Natural killer cell treated with Interleukin-12 subunit alpha and Interleukin-12 subunit beta and Interleukin-15 and Interleukin-18, amount 100 ng/mL, for 72 hours (primary cell): ENCODE measurements at places on chromosomes 11 and 22.

DNA sequence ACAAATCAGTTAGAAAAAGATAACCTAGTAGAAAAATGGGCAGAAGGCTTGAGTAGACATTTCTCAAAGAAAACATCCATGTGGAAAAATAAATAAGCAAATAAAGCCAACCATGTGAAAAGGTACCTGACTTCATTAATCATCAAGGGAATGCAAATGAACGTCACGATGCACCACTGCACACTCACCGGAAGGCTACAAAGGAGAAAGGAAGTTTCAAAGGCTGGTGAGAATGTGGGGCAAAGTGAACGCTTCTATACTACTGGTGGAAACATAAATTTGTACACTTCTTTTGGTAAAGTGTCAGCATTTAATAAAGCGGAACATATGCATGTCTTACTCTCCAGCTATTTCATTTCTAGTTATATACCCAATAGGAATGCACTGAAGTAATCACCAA is 166.8 kb downstream of the CSNK2A3 start:
- DNase-seq, result no peak

DNA sequence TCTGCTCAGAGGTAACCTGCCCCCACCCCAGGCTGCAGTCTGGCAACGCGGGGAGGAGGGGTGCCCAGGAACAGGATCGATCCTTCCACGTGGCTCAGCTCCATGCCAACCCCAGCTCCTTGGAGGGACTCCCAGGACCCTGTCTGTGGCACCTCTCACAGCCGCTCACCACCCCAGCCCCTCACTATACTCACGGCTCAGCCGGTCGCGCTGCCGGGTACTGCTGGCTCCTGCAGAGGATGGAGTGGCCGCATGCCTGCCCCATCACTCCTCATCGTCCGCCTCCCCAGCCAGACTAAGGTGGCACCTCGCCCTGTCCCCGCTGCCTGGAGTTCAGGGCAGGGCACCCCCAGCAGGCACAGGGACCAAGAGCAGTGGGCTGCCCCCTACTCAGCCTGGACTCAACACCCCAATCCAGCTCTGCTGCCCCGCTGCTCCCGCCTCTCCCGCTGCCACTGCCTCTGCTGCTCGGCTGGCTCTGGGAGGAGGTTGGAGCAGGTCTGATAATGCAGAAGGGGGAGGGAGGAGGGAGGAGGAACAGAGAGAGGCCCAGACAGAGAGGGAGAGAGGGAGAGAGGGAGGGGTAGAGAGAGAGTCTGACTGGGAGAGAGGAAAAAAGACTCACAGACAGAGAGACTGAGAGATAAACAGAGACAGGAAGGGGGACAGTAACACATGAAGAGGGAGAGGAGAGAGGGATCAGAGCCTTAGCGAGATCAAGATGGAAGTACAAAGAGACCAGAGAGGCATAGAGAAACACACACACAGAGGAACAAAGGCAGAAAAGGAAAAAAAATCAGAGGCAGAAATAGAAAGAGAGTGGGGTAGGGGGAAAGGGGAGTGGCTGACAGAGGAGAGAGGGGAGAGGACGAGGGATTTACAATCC is at the start of gene PDE2A:
PDE2A (minus strand) TSS at position 480 of the 886 bp plus-strand sequence; CDS start at position 265, 215 bp downstream.
- no peak for DNase-seq

GRCh38 chr11:6388748-6389147 is 1.5 kb upstream of the SMPD1 start:
- DNase-seq, result no peak

DNA sequence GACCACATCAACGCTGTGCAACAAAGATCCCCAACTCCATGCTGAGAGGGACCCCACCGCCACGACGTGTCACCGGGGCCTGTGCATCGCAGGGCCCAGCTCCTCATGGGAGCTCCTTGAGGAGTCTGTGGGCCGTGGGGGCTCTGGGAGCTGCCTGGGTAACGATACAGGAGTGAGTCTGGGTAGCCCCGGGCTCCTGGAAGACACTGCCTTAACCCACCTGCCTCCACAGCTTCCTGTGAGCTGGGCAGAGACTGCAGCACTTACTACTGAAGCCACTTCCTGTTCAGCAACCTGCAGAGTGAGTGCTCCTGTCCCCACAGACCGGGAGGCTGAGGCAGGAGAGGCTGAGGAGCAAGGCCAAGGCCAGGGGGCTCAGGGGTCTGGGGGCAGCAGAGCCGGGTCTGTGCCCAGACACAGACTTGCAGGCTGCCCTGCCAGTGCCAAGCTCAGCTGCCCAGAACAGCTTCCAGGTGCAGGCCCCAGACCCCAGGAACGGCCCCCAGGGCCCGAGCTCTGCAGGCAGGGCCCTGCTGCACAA is 226.7 kb downstream of the BRD1 start:
- no peak for DNase-seq

- DNase-seq, result no peak
Observed at GRCh38 chr11:70491696-70492472, 93.6 kb downstream of the CTTN start.

- no peak for DNase-seq
Observed at GRCh38 chr11:128304666-128305485, 282.5 kb downstream of the ETS1 start.

DNA sequence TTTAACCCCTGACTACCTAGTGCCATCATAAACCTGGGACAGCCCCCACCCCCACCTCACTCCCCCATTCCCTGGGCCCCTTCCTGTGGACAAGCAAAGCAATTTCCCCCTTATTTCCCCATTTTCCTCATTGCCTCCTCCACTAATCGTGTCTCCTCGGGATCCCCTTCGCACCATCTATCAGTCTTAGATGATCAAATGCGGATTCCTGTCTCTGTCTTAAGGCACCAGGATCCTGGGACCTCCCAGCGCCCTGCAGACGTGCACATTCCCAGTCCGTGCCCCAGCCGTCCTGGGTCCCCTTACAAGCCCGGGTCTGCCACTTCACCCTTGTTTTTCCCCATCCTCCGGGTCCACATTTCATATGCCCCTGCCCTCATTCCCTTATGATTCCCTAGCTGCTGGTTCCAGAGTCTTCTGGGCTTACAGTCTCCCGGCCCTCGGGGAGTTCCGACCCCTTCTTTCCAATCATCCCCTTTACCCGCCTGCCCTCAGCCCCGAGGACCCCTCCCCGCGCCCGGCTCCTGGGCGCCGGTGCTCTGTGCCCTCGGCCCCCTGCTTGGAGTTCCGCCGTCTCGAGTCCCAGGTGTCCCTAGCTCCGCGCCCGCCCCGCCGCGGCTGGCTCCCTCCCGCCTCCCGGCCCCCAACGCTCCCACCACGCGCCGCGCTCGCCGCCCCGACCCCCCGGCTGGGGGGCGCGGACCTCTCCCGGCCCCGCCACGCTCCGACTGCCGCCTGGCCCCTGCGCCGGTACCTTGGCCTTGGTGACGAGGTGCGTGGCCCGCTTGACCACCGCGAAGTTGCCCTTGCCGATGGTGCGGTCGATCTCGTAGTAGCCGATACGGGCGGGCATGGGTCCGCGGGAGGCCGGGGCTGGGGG is 599 bp downstream of the SIK3 start:
- DNase-seq, result peak; percentile 67

- peak; percentile 70 for DNase-seq
Observed at GRCh38 chr11:113113801-113114704, 152.8 kb downstream of the NCAM1 start.

DNA sequence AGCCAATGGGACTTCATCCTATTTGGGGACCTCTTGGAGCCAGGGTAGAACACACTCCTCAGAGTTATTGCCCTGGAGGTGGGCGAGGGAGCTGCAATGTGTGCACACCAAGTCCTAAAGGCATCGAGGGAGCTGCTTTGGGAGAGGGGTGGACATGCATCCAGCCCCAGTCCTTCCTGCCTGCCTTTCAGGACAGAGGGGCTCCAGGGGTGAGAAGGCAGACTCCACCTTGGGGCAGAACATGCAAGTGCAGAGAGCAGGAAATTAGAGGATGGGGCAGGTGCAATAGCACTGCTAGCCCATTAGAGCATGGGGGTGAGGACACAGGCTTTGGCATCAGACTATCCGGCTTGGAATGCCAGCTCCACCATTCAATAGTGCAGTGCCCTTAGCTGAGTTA is 288.5 kb downstream of the OPCML start:
- DNase-seq, result no peak

- DNase-seq, result no peak
Observed at GRCh38 chr11:105297463-105297862, 157.9 kb upstream of the CARD18 start.

DNA sequence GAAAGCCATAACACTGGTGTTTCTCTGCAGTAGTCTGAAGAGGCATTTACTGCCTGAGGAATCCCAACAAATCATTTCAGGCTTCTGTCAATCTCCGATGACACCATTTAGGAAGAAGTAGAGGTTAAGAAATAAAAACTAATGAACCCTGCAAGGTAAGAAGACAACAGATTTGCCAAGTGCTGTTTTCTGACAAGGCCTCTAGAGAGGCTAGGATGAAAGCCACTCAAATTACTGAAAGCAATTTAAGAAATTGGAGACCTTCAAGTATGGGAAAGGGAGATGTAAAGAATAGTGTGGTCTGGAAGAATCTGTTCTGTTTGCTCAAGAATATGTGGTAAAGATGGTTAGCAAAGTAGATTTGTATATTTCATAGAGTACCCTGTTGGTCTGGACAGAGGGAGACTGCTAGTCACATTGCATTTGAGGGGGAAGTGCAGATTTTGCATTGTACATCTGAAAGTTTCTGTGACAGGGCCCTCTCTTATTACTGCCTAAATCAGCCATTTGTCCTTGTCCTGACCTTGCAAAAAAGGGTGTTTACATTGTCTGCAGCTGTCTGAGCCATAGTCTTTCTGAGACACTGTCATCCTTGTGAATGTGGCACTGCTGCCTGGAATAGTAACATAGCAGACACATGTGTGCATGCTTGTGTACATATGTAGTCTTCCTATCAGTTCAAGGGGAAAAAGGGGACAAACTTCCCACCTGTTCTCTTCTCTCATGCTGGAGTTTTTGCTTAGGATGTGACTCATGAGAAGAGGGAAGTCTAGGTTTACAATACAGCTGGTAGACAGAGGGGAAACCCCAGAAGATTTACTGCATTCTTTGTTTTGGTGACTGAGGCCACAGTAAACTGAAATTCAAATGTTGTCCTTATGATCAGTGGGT is 640.2 kb upstream of the KIRREL3 start:
- no peak for DNase-seq

- DNase-seq, result no peak
Observed at GRCh38 chr11:134644476-134645456, 232.7 kb upstream of the B3GAT1 start.

DNA sequence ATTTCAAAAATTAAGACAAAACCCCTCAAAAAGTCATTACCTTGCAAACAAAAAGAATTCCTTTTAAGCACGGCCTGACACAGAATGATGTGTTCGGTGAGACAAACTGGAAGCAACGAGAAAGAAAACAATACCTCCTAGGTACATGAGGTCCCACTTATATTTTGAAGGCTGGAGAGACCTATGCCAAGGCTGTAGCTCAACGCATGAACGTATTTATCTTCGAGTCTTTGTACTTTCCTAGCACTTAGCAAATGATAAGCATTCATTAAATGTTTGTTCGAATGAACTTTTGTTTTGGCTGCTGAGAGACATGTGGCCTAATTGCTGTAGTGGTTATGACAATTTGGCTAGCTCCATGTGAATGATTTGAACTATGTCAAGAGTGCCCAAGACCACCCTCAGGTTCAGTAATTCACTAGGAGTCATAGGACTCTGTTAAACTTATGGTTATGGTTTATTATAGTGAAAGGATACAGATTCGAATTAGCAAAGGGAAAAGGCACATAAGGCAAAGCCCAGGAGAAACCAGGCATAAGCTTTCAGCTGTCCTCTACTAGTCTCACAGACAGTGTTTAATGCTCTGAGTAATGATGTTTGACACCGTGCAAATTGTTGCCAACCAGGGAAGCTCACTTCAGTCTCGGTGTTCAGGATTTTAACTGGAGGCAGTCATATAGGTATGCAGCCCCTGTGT is 26.0 kb upstream of the HORMAD2 start:
- DNase-seq, result no peak

DNA sequence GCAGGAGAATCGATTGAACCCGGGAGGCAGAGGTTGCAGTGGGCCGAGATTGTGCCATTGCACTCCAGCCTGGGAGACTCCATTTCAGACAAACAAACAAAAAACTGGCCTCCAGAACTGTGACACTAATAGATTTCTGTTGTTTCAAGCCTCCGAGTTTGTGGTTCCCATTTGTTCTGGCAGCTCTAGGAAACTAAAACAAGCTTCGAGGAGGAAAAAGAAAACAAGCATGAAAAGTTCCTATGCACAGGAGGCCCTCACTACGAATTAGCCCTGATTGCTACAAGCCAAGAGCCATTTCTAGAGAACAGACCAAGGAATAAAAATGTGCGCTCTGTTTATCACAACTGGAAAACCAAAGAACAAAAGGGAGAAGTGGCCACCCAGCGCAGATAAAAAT is 47.8 kb upstream of the SHANK2 start:
- no peak for DNase-seq

DNA sequence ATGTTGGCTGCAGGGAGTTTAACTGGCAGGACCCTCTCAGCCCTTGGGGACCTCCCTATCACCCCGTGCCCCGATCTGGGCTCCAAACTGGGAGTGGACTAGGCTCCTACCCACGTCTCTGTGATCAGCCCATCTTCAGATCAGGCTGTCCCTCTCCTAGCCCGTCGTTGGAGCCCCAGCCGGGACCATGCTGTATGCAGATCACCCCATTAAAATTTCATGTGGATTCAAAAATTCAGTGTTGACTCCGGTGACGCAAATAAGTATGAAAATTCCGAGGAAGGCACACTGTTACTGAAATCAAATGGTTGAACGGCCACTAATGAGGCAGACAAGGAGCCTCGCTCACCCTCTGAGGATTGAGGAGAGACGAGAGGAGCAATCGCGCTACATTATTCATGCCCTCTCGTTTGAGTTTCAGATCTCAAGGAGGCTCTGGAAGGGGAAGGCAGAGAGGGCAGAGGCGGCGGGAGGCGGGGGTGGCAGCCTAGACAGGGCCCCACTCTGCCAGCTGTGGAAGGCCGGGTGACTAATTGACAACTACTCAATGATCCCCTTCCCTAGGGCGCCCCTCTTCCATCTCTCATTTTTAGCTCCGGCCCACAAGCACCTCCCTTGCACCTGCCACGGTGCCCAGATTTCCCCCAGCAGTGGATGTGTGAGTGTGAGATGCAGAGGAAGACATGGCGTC is 255.4 kb downstream of the MIAT start:
- peak; percentile 51 for DNase-seq

DNA sequence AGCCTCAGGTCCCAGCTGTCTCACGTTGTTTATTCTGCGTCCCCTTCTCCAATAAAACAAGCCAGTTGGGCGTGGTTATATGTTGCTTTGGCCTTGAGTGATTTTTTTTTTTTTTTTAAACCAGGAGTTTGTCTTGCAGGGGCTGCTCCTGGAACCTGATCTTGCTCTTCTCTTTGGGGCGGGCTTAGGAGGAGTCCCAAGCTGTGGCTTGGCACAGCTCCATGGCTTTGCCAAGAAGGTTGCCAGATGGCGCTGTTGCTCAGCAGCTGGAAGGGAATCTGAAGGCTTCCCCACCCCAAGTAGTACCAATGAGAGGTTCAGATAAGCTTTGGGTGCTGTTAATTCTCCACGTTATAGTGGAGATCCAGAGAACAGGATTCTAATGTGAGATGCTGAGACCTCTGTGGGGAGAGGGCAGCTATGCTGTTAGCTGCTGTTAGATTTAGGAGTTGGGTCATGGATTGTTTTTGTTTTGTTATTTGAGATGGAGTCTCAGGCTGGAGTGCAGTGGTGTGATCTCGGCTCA is 2.0 kb upstream of the FERMT3 start:
- DNase-seq, result peak; percentile 80

GRCh38 chr22:36197065-36197440 is 4.6 kb downstream of the APOL4 start:
- DNase-seq, result no peak
